Mesendoderm (in vitro differentiated cells): ENCODE measurements at places on chromosomes 5 and 9.

GRCh38 chr9:93461821-93462220 lies 8.4 kb upstream of the FAM120AOS start:
- no peak for DNase-seq

DNA sequence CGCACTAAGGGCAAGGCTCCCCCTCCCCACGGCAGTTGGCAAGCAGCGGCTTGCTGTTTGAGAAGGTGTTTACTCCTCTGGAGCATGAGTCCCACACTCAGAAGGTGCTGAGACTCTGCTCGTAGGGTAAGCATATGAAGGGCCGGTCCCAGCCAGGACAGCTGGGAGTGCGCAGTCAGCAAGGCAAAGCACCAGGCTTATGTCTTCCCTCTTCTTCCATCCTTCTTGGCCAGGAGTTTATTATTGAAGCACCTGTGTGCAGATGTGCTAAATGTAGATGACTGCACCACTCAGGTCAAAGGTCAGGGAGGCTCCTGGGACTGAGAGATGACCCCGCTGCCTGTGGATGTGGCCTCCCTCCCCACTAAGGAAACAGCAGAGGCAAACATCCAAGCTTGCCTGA lies 27.0 kb upstream of the CDKN2AIPNL start:
- no peak for DNase-seq

- DNase-seq = no peak
Measured at GRCh38 chr5:79544131-79544530, 30.2 kb upstream of the HOMER1 start.

DNA sequence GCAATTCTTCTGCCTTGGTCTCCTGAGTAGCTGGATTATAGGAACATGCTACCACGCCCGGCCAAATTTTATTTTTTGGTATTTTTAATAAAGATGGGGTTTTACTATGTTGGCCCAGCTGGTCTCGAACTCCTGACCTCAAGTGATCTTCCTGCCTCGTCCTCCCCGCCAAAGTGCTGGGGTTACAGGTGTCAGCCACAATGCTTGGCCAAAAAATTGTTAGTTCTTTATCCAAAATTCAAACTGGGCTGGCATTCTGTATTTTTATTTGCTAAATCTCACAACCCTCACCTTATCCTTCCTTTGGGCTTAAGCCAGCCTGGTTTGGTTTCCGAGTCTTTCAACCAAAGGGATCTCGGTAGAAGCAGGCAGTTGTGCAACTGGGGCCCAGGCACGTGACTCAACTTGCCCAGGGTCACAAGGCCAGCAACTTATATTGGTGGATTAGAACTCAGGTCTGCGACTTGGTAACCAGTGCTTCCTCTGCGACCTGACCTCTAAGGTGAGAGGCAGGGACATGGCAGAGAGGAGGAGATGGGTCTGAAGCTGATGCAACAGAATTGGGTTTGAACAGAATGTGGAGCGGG lies 26.5 kb upstream of the BOD1 start:
- DNase-seq = no peak

- no peak for DNase-seq
Measured at GRCh38 chr5:115461506-115462290, 82.9 kb downstream of the FEM1C start.

- peak; percentile 78 for DNase-seq
Measured at GRCh38 chr5:35924950-35925722, 13.3 kb downstream of the CAPSL start.

- no peak for DNase-seq
Measured at GRCh38 chr9:112332214-112332613, 1.2 kb downstream of the PTBP3 start.

GRCh38 chr5:68246802-68247201 lies 31.2 kb downstream of the PIK3R1 start:
- peak; percentile 46 for DNase-seq

- no peak for DNase-seq
Measured at GRCh38 chr5:140131967-140132409, 6.3 kb downstream of the IGIP start.

DNA sequence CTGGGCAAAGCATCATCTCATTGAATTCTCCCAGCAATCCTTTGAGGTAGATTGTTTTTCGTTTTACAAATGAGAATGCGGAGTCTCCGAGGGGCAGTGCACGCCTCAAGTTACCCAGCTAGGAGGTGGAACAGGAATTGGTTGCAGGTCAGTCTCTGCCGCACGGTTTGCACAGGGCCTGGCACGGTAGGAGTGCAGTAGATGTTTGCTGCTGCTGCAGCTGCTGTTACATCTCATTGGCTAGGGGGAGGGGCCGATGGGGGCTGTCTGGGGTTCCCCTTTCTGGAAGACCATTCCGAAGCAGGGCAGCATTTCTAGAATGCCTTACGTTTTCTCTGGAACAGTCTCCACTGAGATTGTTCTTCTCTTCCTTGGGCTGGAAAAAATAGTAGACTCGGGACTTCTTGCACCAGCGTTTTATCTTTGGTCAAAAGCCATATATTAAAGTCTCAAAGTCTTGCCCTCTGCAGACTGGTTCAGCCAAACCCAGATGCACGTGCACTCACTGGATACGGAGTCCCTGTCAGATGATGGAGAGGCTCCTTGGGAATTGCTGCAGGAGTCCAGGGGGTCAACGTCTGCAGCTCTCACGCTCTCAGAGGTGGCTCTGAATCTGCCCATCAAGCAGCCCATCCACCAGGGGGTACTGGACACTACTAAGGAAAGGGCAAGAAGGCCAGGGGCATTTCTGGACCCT lies 1.2 kb downstream of the USP20 start:
- DNase-seq = no peak

DNA sequence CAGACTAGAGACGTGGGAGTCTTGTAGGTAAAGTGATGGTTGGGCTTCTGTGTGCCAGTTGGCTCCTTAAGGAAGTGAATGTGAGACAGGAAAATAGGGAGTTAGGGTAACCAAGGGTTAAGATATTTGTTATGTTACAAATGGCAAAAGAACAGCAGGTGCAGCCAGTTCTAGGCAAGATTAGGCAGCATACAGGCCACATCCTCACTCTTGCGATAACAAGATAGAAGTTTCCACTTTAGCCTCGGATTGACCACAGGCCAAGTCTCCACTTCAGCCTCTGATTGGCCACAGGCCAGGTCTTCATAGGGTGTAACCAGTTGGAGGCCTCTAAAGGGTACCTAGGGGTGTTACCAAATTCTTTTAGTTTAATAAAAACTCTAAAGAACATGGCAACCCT lies 54.6 kb upstream of the ABCA1 start:
- DNase-seq = no peak

DNA sequence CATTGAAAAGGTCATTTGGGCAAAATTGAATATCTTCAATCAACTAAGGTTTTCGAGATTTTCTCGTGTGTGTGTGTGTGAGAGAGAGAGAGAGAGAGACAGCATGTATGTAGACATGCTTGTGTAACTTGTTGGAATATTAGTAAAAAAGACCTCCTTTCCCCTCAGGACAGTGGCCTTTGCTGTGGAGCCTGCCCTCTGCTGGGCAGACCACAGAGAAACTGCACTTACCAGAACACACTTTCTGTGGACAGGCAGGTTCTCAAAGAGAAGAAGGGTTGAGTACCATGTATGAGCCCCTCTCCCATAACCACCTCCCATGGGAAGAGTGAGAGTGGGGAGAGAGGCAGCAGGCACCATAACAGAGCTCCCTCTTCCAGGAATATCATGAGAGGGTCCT lies 45.6 kb downstream of the CFAP90 start:
- DNase-seq = peak; percentile 39

DNA sequence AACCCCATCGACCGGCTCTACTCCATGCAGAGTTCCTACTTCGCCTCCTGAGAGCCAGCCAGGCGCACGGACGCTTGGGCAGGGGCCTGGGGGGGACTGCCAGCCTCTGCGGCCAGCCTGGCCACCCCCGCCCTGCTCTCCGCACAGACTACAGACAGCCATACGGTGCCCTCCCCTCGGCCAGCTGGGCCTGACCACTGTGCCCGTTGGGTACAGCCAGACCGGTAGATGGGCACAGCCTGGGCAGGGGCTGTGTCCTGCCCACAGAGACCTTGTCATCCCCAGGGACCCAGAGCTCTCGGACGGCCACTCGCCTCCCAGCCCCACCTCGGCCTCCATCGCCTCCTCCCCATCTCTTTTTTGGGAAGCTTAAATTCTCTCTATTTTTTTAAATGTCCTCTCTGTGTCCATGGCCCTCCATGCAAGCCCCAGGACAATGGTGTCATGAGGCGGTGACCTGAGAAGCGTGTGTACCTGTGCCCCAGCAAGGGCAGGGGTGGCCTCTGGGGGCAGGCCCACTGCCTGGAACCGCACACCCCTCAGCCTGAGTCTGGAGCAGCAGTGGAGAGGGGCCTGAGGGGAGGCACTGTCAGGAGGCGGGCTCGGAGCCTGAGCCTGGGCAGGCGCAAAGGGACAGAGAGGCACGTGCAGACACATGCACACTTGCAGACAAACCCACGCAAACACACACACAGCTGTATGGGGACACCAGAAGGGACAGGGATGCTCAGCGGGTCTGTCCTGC lies 82.8 kb downstream of the LMX1B start:
- DNase-seq = no peak

GRCh38 chr9:38423973-38424843 lies at the start of gene IGFBPL1:
IGFBPL1 (minus strand) TSS chr9:38424454; CDS start chr9:38424424, 30 bp downstream.
- peak; percentile 62 for DNase-seq

GRCh38 chr9:17942498-17942897 lies 363.6 kb downstream of the SH3GL2 start:
- DNase-seq = no peak

DNA sequence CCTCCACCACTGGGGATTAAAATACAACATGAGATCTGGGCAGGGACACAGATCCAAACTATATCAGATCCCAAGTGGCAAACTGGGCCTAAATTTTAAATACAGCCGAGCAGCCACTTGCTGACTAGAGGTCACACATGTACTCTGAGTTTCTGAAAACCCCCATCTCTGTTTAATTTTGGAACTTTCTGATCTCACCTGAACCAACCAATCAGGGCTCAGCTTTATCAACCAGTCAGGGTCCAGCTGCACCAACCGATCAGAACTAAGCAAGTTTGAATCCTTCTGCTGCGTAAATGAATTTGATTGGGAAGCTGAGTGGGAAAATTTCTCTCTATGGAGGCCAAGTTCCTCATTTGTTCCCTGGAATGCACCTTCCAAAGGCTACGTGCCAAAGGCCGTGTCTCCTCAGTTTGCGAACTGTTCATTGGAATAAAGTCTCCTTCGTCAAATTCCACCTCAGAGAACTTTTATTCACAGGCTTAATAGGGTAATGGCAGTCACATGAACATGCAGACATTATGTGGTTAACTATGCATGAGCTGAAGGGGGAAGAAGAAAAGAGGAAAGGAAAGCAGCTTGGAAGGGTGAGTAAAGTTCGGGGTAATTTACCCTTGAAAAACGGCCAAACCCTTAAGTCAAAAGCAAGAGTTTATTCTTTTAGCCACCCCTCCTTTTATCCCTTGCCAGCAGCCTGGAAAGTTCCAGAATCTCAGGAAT lies 3.7 kb downstream of the CD180 start:
- DNase-seq = no peak

- DNase-seq = no peak
Measured at GRCh38 chr5:173547579-173547978, 68.9 kb downstream of the BOD1 start.

- peak; percentile 40 for DNase-seq
Measured at GRCh38 chr5:68562308-68562707, 346.8 kb downstream of the PIK3R1 start.

DNA sequence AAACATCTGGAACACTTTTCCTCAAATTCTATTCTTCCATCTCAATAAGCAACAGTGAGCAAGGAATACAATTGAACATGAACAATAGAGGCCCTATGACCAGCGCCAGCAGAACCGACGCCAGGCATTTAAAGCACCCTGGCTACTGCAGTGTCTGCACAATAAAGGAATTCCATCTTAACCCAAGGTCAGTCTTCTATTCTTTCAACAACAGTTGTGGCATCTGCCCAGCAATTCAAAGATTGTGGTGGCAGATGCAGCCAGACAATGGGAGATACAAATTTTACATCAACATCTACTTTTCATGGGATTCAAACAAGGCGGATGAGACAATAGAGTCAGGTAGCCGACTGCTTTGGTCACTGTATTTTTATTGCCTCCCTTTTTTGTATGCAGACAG lies 65.9 kb downstream of the ELL2 start:
- no peak for DNase-seq

DNA sequence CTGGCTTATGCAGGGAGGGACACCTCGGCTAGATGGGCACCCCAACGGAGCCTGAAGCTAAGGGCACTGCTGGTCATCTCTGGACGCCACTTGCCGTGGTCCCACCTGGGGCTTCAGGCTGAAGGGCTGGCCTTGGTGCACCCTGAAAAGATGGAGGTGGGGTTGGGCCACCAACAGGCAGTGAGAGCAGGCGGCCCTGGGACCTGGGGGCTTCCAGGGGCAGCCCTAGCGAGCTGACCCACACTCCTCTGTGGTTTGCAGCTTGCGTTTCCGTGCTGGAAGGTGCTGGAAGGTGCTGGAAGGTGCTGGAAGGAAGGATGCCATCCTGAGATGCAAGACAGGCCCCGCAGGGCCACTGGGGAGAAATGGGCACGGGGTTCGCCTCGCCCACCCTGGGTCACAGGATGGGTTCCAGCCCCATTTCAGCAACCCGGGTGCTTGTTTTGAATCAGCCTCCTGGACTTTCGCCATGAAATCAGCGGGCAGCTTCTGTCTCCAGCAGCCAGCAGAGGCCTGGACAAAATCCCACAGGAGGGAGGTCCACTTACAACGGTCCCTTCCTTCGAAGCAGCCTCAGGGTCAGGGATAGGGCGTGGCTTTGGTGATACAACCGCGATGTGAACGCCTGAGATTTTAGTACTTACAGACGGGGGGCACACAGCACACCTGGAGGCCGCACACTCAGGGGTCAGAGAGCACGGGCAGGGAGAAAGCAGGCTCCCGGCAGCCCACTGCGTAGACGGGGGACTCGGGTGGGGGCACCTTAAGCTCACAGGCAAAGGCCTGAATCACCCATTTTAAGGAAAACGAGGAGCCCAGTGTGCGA lies 303.1 kb upstream of the IRX4 start:
- DNase-seq = no peak

DNA sequence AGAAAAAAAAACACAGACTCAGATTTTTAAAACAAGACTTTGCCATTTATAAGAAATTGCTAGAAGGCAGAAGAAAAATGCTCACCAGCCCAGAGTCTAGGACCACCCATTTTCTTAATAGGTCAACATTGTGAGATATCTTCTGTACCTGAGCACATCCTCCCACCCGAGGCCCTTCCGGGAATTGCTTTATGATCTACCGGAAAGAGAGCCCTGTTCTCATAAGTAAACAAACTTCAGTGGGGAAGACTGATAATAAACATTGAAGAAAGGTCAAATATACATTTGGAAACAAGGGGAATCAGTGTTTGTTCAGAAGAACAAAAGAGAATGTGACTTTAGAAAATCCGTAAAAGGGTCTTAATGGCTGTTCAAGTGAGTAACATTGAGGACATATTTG lies 44.4 kb downstream of the PRKACG start:
- no peak for DNase-seq
